ENCODE measurements at places on chromosomes 2 and 18. TPM values are rescaled to one million over a fixed set of nuclear protein-coding genes. Genes with fewer than 3 reads are reported as not detected.

Gene DAW1
- total RNA-seq: not detected

Gene CYRIA
- 59.0 TPM for total RNA-seq

Gene CRYGC
- not detected for total RNA-seq

Gene PEX13
- total RNA-seq: 21.0 TPM

Gene LYPD6B
- 1.2 TPM for total RNA-seq

Gene COL4A3
- 43.9 TPM for total RNA-seq

Gene DSC1
- total RNA-seq: not detected

Gene ASB3
- total RNA-seq: 38.4 TPM

Gene SFTPB
- not detected for total RNA-seq

Gene ASXL3
- total RNA-seq: 0.02 TPM

Gene RESP18
- not detected for total RNA-seq

DNA sequence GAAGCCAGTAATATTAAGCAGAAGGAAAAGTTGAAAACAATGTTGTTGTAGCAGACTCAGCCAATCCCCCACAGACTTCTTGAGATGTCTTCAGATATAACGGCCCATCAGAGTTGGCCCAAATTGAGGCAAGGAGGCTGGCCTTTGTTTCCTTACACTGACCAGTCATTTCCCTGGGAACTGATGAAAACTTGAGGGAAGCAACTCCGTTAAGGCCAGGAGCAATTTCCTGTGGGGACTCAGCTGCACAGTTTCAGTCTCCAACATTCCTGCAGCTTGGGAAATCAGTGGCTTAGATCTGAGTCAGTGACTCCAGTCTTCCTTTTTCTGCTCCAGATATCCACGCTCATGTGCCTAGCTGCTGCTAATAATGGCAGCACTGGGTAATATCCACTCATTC lies 75.7 kb downstream of the FTCDNL1 start:
- no peaks in the 10 kb centered on the region for H3K36me3 ChIP-seq
- no peak overlapping the region for H3K4me3 ChIP-seq
- no peak overlapping the region for H3K27ac ChIP-seq
- H3K27me3 ChIP-seq: no peaks in the 10 kb centered on the region
- no peak for DNase-seq

- no peak overlapping the region for H3K27ac ChIP-seq
- no peaks in the 10 kb centered on the region for H3K27me3 ChIP-seq
- H3K4me3 ChIP-seq: no peak overlapping the region
- DNase-seq: no peak
- peaks cover 1% of the 10 kb centered on the region for H3K36me3 ChIP-seq
Measured at GRCh38 chr2:159637988-159638501, 21.7 kb upstream of the BAZ2B start.

GRCh38 chr2:146506851-146507250 lies 1338.0 kb upstream of the ACVR2A start:
- H3K36me3 ChIP-seq: no peaks in the 10 kb centered on the region
- H3K4me3 ChIP-seq: no peak overlapping the region
- no peaks in the 10 kb centered on the region for H3K4me1 ChIP-seq
- no peak overlapping the region for H3K27ac ChIP-seq

DNA sequence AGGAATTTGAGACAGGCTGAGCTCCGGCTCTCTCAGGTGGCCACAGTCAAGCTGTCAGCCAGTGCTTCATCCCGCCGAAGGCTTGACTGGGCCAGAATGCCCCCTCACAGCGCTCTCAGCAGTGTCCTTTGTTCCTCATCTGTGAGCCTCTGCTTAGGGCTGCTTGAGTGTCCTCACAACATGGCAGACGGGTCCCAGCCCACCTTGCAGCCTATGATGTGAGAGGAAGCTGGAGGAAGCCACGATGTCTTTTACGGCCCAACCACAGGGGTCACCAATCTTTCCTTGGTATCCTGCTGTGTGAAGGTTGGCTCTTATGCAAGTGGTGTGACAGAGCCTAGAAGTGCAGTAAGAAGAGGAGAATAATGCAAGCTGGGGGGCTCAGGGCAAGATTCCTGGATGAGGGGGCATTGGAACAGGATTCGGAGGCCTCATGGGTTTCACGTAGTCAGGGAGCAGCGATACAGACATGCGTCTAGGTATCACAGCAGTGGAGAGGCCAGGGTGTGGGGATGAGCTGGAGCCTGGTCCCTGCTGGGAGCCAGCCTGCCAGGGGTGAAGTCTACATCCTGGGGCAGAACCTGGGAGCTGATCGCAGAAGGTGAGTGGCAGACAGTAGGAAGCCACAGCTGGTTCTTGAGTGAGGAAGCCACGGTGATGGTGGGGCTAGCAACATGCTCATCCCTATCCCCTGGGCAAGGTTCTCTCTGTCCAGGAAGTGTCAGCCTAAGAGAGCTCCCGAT lies 234.1 kb downstream of the GLI2 start:
- no peak for DNase-seq
- no peaks in the 10 kb centered on the region for H3K27me3 ChIP-seq
- no peaks in the 10 kb centered on the region for H3K36me3 ChIP-seq
- no peak overlapping the region for H3K27ac ChIP-seq

- DNase-seq: no peak
- H3K36me3 ChIP-seq: no peaks in the 10 kb centered on the region
- H3K27ac ChIP-seq: no peak overlapping the region
- no peaks in the 10 kb centered on the region for H3K27me3 ChIP-seq
- no peak overlapping the region for H3K4me3 ChIP-seq
- H3K4me1 ChIP-seq: no peaks in the 10 kb centered on the region
Measured at GRCh38 chr2:135701442-135701841, 40.2 kb upstream of the UBXN4 start.

DNA sequence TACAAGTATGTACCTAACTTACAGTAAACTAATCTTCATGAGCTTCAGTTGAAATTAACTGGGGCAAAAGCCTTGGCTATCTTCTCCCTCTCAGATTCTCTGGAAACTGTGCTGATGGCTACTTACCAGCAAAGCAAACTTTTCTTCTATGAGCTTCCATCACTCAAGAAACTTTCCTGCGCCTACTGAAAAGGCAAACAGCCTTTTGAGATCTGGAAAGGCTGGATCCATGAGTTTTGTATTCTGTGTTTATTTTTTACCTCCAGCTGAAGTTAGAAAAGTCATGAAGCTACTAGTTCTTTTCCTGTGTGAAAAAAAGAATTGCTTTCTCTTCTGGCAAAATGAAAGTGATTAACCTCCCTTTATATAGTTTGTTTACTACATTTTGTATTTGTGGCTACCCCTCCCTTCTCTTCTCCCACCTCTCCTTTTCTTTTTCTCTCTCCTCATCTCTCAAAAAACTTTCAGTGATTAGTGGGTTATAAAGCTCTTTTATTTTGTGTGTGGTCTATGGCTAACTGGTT lies 49.2 kb upstream of the RNF152 start:
- no peaks in the 10 kb centered on the region for H3K36me3 ChIP-seq
- no peak for DNase-seq
- peaks cover 20% of the 10 kb centered on the region for H3K27me3 ChIP-seq
- no peak overlapping the region for H3K4me3 ChIP-seq
- H3K4me1 ChIP-seq: no peaks in the 10 kb centered on the region

DNA sequence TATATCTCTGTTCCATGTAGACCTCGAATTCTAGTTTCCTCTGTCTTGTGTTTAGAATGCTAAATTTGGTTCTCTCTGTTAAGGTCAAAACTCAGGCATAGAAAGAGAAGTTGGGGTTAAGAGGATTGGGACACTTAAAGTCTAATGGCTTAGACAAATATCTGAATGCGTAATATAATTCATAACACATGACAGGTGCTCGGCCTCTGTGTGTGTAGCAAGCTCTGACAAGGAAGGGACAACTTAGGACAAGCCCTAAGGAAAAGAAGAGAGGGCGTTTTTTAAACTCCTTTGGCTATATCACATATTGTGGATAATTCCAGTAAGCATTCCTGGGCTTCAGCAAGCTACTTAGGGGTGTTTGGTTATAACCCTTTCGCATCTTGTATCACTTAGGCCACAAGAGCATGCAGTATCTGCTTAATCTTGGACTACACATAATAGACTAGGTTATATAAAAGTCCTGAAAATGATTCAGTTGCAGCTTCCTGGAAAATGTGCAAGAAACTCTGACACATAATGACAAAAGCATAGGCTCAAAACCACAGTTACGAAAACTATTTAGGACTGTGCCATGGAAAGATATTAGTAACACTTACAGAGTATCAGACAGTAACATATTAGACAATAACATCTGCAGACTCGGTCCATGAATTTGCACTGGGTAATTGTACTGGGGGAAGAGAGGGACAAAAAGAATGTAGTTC lies 16.1 kb upstream of the CREB1 start:
- H3K27me3 ChIP-seq: no peaks in the 10 kb centered on the region
- H3K4me3 ChIP-seq: no peak overlapping the region
- no peak overlapping the region for H3K27ac ChIP-seq
- no peaks in the 10 kb centered on the region for H3K36me3 ChIP-seq
- H3K4me1 ChIP-seq: no peaks in the 10 kb centered on the region

DNA sequence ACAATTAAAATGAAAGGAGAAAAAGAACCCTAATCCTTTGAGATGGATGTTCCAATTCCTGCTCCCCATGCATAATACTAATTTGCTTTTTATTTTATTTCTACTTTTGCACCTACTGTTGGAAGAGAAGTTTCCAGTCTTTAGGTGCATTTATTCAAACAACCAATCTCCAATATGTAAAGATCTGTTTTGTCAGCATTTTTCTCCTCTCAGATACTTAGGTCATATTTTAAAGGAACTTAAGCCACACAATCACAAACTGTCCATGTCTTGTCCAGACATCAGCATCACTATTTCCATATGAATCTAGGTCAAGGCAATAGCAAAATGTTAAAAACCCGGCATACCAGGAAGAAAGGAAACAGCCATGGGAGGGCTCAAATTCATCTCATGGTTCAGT lies 1023.2 kb downstream of the BCL11A start:
- no peak overlapping the region for H3K4me3 ChIP-seq
- no peak for DNase-seq
- H3K4me1 ChIP-seq: no peaks in the 10 kb centered on the region

- H3K27me3 ChIP-seq: no peaks in the 10 kb centered on the region
- peaks cover 13% of the 10 kb centered on the region for H3K4me1 ChIP-seq
- H3K27ac ChIP-seq: no peak overlapping the region
- no peak for DNase-seq
- no peak overlapping the region for H3K4me3 ChIP-seq
Measured at GRCh38 chr18:58850786-58851469, 13.7 kb upstream of the ZNF532 start.

- no peak for DNase-seq
- no peaks in the 10 kb centered on the region for H3K4me1 ChIP-seq
- H3K27me3 ChIP-seq: no peaks in the 10 kb centered on the region
- no peaks in the 10 kb centered on the region for H3K36me3 ChIP-seq
- no peak overlapping the region for H3K4me3 ChIP-seq
Measured at GRCh38 chr2:34912084-34912483, 1313.0 kb upstream of the FAM98A start.

- peak; percentile 59 for DNase-seq
- peak overlapping the region; percentile 85 for H3K27ac ChIP-seq
- H3K27me3 ChIP-seq: no peaks in the 10 kb centered on the region
- no peaks in the 10 kb centered on the region for H3K36me3 ChIP-seq
- H3K4me3 ChIP-seq: peak overlapping the region; percentile 16
- H3K4me1 ChIP-seq: peaks cover 46% of the 10 kb centered on the region
Measured at GRCh38 chr2:48356701-48357325, 173.1 kb upstream of the STON1 start.

- H3K4me1 ChIP-seq: no peaks in the 10 kb centered on the region
- H3K4me3 ChIP-seq: no peak overlapping the region
- H3K27ac ChIP-seq: no peak overlapping the region
- DNase-seq: no peak
- H3K27me3 ChIP-seq: no peaks in the 10 kb centered on the region
Measured at GRCh38 chr2:94986392-94986963, 39.0 kb upstream of the MAL start.

GRCh38 chr2:4909346-4910009 lies 782.7 kb upstream of the SOX11 start:
- no peak for DNase-seq
- no peak overlapping the region for H3K27ac ChIP-seq
- H3K36me3 ChIP-seq: no peaks in the 10 kb centered on the region
- H3K4me3 ChIP-seq: no peak overlapping the region
- H3K4me1 ChIP-seq: no peaks in the 10 kb centered on the region

DNA sequence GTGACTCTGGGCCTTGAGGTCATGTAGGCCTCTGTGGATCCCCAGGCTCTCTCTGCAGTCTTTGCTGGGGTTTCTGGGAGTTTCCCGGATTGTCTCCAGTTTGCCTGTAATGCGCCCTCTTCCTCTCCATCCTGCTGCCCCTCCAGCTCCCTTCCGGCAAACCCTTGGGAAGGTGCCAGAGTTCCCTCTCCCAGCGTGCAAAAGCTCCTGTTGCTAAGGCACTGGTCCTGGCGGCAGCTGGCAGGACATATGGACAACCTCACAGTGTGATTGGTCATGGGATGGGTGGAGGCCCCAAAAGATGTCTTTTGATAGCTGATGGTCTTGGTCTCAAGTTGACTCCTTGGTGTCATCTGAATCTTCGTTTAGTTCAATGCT lies 320.1 kb downstream of the CYP26B1 start:
- no peaks in the 10 kb centered on the region for H3K4me1 ChIP-seq

GRCh38 chr2:68722712-68723111 lies 11.9 kb upstream of the ARHGAP25 start:
- H3K4me1 ChIP-seq: peaks cover 67% of the 10 kb centered on the region
- no peaks in the 10 kb centered on the region for H3K27me3 ChIP-seq
- no peak overlapping the region for H3K27ac ChIP-seq
- H3K4me3 ChIP-seq: no peak overlapping the region
